Hippocampal formation (tissue), 2 donors: ENCODE measurements at places on chromosomes 2 and 18.
A peak's percentile ranks its signal among the peaks of the same experiment; 100 is the strongest.

DNA sequence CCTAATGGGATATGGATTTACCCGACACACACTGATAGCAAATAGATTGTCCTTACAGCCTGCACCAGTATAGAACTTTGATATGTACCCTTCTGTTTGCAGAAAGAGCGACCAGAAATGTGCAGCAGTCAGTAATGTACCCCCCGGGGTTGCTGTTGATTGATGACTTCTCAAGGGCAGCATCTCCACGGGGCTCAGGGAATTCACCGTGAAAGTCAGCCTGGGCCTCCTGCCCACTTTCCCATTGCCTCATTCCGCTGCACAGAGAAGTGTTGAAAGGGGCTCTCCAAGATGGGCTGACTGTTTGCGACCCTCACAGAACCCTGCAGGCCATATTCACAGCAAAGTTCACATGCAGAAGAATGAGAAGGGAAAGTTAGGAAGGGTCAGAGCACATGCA lies 241.3 kb downstream of the PRKCE start:
- DNase-seq, result no peak

- no peak for DNase-seq
Measured at GRCh38 chr2:96486696-96487095, 18.5 kb downstream of the NEURL3 start.

- DNase-seq, result peak; percentile 56
Measured at GRCh38 chr2:176814740-176815367, 397.7 kb upstream of the HNRNPA3 start.

DNA sequence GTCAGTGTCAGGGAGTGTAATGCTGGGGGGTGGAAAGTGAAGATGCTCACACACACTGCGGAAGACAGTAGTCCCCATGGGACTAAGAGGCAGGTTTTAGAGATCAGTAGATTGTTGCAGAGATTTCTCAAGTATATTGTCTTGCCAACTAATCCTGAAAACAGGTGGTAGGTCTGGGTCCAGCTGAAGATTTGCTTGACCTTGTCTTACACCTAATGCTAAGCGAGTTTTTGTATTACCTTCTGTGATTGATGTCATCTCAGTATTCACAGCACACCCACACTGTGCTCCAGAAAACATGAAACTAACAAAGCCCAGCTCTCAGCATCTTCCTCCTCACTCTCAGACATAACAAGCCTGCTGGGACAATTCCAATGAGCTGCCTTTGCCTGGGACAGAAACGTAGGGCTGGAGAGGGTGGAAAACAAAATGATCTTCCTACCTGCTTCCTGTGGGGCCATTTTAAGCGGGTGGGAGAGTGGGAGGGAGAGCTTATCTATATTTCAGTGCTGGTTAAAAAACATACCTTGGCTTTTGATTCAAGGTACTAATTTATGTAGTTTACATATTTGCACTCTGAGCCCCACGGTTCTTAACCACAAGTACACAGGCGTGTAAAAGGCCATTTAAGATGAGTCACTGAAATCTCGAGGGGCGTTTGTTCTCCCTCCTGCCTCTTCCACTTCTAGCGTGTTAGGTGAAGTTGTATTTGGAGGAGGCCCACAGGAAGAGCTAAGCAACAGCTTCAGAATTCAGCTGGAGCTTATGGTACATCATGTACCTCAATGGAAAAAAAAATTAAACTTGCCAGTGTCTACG lies 23.1 kb upstream of the RBMS1 start:
- no peak for DNase-seq

DNA sequence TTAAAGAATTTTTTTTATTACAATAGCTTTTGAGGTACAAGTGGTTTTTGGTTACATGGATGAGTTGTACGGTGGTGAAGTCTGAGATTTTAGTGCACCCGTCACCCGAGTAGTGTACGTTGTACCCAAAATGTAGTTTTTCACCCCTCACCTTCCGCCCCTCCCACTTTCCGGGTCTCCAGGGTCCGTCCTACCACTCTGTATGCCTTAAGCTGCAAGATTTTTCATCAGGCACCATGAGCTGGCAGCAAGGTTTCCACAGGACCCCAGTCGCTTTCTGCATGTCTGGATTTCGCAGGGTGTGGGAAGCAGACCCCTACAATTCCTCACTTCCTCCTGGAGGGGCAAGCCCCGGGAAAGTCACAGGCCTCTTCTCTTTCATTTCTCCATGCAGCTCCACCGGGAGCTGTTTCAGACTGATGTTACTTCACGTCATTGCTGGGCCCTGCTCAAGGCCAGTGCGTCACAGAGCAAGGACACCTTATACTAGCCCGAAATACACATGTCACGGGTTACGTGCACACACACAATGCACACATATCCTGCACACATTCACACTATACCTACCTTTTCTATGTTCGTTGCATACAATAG lies 179.1 kb downstream of the ZFP36L2 start:
- no peak for DNase-seq

- no peak for DNase-seq
Measured at GRCh38 chr2:39304200-39304599, 60.4 kb upstream of the CDKL4 start.

- DNase-seq, result no peak
Measured at GRCh38 chr2:128488434-128488833, 169.8 kb upstream of the HS6ST1 start.

GRCh38 chr18:50836521-50836957 lies 16.7 kb upstream of the MRO start:
- no peak for DNase-seq

DNA sequence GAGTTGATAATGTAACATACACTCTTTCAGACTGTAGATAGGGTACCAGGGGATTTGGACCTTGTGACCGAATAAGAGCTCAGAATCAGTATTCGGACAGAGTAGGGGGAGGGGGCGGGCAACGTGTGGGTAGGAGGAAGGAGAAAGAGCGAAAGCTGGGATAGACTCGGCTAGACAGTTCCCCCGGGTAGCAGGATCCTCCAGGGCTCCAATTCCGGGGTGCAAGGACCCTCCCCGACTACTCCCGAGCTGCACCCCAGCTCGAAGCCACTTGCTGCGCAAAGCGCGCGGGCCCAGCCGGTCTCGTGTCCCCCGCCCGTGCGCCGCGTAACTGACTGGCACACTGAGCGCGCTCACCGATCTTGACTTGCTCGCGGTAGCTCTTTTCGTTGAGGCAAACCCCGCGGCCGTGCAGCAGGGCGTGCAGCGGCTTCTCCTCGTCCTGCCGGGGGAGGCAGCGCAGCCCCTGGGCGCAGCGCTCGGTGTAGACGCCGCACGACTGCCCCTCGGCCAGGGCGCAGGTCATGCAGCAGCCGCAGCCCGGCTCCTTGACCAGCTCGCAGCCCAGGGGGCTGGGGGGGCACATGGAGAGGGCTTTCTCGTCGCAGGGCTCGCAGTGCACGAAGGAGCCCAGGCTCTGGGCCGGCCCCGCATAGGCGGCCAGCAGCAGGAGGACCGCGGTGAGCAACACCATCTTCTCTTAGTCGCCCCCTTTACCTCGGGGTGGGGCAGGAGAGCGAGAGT lies 1.1 kb downstream of the IGFBP5 start:
- DNase-seq, result peak; percentile 34
